ENCODE measurements at places on chromosomes 4 and X.

DNA sequence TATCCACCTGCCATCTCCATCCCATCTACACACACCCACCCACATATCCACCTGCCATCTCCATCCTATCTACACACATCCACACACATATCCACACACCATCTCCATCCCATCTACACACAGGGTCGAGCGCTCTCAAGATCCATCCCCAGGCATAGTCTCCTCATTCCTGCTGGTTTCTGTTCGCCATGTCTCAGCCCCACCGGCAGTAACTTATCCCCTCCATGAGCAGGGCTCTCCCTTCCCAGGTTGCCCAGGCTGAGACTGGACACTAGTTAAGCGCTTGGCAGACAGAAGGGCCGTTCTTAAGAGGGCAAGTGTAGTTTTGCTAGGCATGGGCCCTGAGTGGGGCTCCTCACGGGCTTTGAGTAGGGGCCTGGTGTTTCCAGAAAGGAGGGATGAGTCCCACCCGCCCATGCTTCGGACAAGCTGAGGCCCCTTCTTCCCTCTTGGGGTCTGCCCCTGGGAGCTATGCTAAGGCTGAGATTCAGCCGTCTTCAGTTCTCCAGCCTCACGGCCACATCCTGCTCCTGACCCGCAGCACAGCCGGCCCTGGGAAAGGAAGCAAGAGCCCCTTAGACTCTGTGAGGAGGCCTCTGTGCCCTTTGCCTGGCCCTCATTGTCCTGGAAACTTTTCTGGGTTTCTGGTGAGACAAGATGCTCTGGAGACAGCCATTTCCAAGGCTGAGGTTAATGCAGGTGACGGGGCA lies 20.4 kb downstream of the TMEM271 start:
- DNase-seq = no peak

- no peak for DNase-seq
Measured at GRCh38 chr4:186910385-186910784, 186.7 kb upstream of the FAT1 start.

GRCh38 chr4:110472583-110473329 lies 3.2 kb upstream of the ENPEP start:
- DNase-seq = no peak

DNA sequence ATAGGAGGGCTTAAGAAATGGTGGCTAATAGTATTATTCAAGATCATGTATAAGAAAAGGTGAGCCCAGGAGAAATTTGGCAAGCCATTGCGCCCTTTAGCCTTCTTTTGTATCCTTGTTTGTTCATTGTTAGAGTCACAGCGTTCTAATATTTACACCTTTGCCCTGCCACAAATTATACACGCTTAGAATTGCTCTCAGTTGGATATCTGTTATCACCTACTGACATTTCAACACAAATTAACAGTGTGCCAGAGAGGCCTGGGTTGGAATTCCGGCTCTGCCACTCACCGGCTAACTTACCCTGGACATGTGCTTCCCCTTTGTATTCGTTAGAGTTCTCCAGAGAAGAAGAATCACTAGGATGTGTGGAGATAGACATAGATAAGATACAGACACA lies 148.7 kb upstream of the KIT start:
- DNase-seq = no peak

DNA sequence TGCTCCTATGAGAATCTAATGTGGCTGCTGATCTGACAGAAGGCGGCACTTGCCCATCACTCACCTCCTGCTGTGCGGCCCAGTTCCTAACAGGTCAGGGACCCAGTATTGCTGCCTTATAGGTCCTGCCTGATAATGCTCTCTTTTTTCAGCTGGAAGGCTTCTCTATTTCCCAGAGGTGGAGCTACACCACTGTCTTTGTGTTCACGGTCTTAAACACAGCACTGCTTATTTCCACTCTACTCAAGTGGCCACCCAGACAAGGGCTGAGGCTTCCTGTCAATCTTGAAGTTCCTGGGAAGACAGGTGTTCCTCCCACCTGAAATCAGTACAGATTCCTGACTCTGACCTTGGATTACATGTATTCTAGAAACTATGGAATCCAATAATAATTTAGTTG lies 270.6 kb downstream of the NR3C2 start:
- DNase-seq = no peak

DNA sequence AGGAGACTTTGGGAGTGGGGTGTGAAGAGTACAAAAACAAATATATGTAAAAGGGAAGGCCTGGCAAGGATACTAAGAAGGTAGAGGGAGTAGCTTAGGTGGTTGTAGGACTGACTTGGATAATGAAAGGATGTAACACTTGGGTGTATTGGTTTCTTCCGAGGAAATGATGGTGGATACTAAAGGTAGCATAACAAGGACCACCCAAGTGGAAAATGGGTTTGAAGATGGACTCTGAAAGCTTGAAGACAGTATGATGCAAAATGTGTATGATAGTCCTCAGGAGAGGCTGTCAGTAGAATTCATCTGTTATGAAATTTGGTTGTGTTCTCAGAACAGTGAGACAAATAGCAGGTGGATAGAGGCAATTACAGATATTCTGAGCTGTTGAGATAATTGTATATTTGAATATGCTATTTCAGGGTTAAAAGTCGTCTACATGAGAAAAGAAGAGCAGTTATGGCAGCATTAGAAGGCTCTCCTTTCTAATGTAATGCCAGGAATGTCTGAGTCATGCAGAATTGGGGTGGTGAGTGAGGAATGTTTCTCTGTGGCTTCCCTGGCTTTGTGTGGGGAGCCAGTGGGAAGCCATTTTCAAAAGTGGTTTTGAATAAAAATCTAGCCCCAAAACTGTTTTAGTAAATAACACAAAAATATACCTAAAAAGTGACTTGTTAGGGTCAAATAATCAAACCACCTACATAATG lies 75.6 kb downstream of the FHIP1A start:
- no peak for DNase-seq

DNA sequence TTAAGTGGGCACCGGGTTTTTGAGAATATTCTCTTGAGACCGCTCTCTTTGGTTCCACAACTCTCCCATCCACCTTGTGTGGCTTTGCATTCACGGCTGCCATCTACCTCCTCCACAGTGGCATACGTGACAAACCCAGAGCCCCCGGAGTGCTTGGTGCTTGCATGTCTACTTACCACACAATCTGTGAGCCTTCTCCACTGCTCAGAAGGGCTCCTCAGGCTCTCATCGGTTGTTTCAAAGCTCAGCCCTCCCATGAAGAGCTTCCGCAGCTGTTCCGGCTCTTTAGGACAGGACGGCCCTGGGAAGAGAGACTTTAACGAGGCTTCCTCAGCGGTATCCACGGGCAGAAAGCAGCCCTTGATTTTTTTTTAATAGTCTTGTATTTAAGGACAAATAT lies 167.6 kb upstream of the ANK2 start:
- DNase-seq = no peak

- no peak for DNase-seq
Measured at GRCh38 chrX:107935200-107935599, 47.0 kb downstream of the TEX13B start.

DNA sequence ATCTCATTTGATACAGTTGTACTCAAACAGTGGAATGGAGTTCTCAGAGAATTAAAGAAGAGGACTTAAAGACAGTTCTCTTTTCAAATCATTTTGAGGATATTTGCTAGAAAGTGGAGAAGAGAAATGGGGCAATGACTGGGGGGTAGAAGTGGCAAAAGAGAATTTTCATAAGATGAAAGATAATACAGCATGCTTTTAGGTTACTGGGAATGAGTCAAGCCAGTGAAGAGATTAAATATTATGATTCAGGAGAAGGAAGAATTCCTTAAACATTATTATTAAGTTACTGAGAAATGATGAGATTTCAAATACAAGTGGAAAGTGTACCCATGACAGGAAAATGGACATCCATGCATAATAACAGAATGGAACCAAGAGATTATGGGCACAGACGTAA lies 219.0 kb upstream of the DKK2 start:
- no peak for DNase-seq

GRCh38 chrX:101385795-101386541 lies at the start of gene BTK:
Gene BTK (minus strand): TSS chrX:101386191. CDS start chrX:101375284, 10,907 bp downstream.
- no peak for DNase-seq

DNA sequence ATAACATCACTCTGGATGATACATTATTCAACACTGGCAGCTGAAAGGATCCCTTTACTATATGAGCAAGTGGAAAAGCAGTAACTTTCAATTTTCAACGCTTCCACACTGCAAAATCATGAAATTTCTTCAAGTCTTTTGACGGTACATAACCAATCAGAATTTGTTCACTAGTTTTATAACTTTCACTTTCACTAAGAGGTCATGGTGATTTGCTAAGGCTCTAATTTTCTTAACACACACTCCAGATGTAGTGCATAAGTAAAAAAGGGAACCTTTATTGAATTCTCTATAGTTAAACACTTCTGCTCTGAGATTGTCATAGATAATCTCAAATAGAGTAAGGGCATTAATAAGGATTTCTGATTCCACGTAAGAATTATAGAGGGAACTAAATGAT lies 4.1 kb downstream of the ARMCX2 start:
- no peak for DNase-seq

Data from GOT3 (cell line).